IPS DF 6.9 (cell line): ENCODE measurements at places on chromosomes 4 and X.
A peak's percentile ranks its signal among the peaks of the same experiment; 100 is the strongest.

GRCh38 chr4:7792616-7793015 lies 147.0 kb downstream of the AFAP1 start:
- no peak for DNase-seq

DNA sequence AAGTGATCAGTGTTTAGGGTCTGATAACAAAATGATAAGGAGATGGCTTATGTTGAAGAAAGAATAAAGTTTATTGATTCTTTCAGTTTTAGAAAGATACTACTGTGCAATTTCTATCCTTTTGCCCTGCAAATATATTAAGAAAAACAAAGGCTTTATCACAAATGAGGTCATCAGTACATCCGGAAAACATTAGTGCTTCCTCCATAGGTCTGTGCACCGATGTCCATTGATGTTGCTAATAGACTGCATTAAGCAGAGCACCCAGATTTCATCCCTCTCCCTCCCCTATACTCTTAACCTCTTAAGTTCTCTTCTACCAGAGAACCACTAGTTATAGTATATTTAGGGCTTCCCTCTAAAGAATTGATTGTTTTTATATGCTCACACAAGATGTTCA lies 53.7 kb upstream of the HHIP start:
- DNase-seq = no peak

GRCh38 chr4:140237616-140238350 lies 83.8 kb upstream of the MAML3 start:
- DNase-seq = peak; percentile 74

GRCh38 chrX:111322231-111322855 lies 52.1 kb upstream of the CAPN6 start:
- no peak for DNase-seq

DNA sequence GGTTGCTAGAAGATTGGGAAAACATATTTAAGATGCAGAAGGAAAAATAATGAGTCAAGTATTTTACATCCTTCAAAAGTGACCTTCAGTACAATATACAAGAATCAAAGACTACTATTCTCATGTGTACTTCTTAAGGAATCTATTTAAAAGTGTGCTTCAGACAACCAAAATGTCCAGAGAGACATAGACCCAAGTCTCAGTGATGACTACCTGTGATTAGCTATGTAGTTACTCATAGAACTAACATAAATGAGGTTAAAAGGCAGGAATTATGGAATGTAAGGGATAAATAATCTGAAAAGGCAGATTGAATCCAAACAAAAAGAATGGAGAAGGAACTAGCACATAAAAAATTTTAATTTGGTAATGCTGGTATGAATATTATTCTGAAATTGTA lies 634.7 kb upstream of the FAM241A start:
- no peak for DNase-seq

DNA sequence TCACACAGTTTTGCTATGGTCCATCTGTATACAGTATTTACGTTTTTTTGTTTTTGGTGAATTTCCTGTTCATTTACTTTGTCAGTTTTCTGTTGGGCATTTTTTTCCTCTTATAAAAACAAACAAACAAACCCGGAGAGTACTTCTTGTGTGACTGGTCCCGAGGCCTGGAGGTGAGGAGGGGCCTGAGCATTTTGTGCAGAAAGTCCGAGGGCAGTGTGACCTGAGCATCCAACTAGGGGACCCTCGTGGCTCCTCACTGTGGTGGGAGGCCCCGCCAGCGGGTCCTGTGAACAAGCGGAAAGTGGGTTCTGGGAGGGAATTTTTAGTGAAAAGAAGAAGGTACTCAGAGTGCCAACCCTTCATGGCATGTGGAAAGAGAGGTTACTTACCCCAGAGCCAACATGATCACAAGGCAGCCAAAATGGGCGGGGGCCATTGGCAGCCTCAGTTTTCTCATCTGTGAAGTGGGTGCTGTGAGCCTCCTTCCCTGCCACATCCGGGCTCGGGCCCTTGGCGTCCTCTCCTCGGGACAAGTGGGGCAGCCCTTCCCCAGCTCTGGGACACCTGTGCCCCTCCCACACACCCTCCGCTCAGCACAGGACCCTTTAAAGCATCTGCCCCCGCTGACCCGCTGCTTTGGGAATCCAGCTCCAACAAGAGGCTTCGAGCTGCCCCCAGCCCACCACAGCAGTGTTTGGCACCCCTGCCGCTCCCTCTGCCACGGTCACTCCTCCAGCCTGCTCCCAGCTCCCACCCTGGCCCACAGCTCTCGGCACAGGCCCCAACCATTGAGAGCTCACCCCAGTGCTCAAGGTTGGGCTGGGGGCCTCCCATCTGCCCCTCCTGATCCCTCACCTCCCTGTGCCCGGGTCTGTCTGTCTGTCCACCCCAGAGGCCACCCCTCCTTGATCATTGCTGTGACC lies 22.8 kb upstream of the GPR78 start:
- DNase-seq = no peak

DNA sequence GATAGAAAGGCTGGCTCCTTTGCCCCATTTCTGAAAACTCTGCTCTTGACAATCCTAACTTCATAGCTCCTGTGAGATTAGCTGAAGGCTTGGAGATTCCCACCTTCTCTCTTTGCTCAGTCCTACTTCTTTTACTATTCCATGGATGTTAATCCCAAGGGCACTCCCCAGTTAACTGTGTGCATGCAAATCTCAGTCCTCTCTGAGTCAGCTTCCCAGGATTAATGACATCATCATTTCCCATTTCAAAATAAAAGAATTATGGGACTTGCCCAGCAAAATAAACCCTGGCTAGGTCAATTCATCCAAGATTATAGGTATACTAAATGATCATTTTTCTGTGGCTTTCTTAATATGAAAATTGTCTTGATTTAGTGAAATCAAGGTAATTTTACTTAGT lies 328.6 kb upstream of the NR3C2 start:
- no peak for DNase-seq

- DNase-seq = no peak
These were observed 163.5 kb upstream of the EMCN start for GRCh38 chr4:100681289-100681688.

GRCh38 chr4:112231779-112232713 lies at the start of gene AP1AR:
AP1AR (plus strand) TSS chr4:112231787; CDS start chr4:112232092, 305 bp downstream.
- DNase-seq = peak; percentile 37

- no peak for DNase-seq
These were observed 1389.4 kb downstream of the C4orf33 start for GRCh38 chr4:130485371-130485770.

DNA sequence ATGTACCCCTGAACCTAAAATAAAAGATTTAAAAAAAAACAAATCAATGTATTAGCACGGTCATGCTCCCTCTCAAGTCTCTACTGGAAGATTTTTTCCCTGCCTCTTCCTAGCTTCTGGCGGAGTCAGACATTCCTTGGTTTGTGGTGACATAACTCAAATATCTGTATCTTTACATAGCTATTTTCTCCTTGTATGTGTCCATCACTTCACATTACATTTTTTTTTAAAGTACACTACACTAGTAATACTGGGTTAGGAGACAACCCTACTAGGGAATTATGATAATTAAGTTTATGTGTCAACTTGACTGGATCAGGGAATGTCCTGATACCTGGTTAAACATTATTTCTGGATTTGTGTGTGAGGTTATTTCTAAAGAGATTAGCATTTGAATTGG lies 1197.9 kb downstream of the TECRL start:
- DNase-seq = no peak

- no peak for DNase-seq
These were observed 7.2 kb upstream of the C1QTNF7 start for GRCh38 chr4:15420642-15421041.

DNA sequence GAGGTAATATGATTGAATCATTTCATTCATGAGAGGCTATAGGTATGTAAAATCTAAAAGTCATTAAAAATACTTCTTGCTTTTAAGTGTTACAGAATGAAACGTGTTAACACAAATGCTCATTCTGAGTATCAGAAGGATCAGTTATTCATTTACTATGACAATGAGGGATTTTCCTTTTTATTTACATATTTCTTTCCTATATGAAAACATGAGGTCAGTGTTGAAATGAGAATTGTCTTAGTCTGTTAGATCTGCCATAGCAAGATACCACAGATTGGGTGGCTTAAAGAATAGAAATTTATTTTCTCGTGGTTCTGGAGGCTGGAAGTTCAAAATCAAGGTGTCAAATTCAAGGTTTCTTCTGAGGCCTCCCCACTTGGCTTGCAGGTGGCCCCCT lies 181.2 kb downstream of the ARHGAP10 start:
- no peak for DNase-seq

DNA sequence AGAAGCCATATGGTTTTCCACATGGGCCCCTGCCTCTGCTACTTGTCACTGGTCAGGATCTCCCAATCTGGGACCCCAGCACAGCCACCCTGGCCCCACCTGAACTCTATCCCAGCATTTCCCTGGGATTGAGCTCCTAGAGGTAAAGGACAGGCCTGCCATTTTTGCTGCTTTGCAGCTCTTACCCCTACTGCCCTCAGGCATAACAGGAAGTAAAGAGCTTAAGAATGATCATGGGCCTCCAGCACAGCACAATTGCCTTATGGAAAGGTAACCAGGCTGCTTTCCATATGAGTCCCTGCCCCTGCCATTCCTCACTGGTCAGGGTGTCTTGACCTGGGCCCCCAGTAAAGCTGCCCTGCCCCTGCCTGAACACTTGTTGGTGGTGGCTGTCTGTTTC lies 254.9 kb upstream of the ZCCHC13 start:
- no peak for DNase-seq

DNA sequence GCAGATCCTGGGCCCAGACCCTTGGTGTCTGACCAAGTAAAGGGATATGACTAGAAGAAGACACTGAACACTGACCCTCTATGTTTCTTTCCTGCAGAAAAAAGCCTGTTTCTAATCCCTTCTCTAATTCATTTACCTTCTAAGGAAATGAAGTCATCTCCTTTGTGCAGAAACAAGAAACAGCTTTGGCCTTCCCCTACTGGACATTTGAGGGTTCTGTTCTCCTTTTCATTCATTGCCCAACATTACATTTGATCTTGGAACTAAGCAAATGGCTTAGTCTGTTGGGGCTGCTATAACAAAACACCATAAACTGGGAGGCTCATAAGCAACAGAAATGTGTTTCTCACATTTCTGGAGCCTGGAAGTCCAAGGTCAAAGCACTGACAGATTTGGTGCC lies 20.0 kb downstream of the HCCS start:
- DNase-seq = no peak

DNA sequence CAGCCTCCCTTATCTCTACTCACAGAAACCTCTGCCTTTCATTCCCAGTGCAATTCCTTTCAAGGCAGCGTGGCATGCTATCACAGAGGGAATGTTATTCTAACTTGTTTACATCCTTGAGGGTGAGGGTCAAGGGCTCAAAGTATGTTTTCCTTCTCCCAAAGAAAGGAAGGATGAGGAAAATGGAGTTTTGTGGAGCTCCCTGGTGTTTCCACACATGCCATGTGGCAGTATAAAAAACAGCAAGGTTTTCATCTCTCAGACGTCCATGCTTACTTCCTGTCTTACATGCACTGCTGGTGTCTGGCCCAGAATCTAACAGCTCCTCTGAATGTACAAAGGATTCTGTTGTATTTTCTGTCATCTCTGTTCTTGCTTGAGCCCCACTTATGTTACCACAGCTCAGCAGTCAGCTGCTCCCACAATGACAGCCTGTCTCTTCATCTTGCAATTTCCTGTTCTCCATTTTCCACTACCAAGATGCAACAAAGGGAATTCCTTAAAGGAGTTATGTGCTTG lies 128.0 kb downstream of the SNCA start:
- no peak for DNase-seq

DNA sequence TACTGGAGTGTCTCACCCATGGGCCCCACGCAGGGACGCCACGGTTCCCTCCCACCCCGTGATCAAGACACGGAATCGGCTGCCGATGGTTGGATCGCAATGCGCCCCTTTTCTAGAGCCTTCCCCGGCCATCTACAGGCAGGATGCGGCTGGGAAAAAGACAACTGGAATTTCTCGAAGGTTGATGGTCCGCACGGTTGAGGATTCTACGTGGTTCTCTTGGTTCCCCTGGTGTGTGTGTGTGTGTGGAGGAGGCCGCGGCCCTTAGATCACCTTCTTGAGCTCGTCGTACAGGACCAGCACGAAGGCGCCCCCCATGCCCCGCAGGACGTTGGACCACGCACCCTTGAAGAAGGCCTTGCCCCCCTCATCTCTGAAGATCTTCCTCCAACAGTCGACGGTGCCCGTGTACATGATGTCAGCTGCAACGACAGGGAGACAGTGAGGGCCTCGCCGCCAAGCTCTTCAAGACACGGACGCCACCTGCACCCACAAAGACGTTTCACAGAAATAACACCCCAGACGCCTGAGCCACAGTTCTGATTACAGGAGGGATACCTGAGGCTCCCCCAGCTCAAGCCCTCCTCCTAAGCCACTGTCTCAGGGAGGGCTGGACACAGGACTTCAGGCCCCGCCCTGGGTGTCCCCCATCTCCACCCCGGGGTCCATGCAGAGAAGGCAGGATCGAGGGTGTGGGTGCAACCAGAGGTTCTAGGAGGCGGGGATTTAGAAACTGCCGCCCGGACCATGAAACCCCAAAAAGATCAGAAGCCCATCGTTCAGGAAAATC lies 5.4 kb downstream of the SLC25A6 start:
- no peak for DNase-seq

DNA sequence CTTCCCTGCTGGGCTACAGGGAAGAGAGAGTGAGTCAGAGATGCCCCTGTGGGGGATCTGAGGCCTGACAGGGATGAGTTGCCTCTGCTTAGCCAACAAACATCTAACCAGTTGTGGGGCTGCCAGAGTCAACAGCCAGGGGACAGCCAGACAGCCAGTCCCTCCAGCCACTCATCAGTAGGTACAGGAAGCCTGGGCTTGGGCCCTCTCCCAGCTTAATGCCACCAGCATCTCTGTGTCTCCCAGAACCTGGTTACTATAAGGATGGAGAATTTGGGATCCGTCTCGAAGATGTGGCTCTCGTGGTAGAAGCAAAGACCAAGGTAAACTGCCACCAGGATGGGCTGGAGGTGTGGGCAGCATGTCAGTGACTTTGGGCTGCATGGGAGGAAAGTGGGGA lies 17.3 kb upstream of the SASH3 start:
- DNase-seq = no peak

DNA sequence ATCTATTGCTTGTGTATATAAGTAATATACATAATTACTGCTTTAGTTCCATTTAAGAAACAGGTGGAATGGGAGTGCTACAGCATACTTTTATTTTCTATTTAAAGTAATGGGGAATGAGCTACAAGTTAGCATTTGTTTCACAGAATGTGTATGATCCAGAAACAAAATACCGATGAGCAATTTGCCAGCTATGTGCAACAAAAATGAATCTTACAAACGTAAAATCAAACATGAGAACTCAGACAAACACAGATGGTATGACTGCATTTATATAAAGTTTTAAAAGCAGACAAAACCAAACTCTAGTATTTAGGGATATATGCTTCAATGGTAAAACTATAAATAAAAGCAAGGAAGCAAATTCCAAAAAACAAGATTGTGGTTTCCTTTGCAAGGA lies 141.7 kb downstream of the PAPSS1 start:
- no peak for DNase-seq

GRCh38 chr4:181959121-181959520 lies 284.1 kb upstream of the TENM3 start:
- DNase-seq = no peak

DNA sequence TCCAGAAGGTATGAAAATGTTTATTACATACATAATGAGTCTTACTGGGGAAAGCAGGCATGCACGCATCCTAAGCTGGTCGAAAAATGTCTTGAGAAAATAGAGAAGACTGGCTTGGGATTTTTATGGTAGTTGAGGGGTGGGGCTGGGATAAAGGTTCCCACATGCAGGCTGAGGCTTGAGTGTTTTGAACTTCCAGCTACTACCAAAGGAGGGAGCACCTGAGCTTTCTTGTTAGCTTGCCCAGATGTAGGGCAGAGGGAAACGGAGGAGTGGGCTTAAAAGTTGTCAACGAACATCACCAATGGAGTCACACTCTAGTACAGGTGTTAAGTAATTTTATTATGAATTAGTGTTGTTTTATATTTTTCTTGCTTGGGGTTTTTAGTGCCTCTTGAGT lies 39.6 kb upstream of the SRPX start:
- peak; percentile 18 for DNase-seq
